ENCODE measurements at places on chromosomes 13 and 19. TPM values are rescaled to one million over a fixed set of nuclear protein-coding genes. Genes with fewer than 3 reads are reported as not detected.

The SRRM5 gene
- 1.5 TPM for total RNA-seq

The ANKRD24 gene
- total RNA-seq = 0.69 TPM

The TEX101 gene
- total RNA-seq = not detected

The ZNF835 gene
- total RNA-seq = 3.1 TPM

The ITGBL1 gene
- total RNA-seq = not detected

The DPF1 gene
- total RNA-seq = 49.6 TPM

The OR7D2 gene
- total RNA-seq = 0.83 TPM

The NCAN gene
- 47.2 TPM for total RNA-seq

The GADD45B gene
- 7.4 TPM for total RNA-seq

The ZNF431 gene
- total RNA-seq = 7.9 TPM

The RNASEH2B gene
- total RNA-seq = 43.9 TPM

The LMTK3 gene
- 0.25 TPM for total RNA-seq

The KPTN gene
- 10.0 TPM for total RNA-seq

The IFI30 gene
- total RNA-seq = 3.6 TPM

The PLPP2 gene
- 2.3 TPM for total RNA-seq

The TMEM221 gene
- 0.31 TPM for total RNA-seq

The POSTN gene
- 0.50 TPM for total RNA-seq

The FGF22 gene
- 0.66 TPM for total RNA-seq

The PLIN5 gene
- 0.45 TPM for total RNA-seq

The ZNF578 gene
- total RNA-seq = 0.71 TPM

The ZNF491 gene
- total RNA-seq = 0.87 TPM

The ATP4A gene
- not detected for total RNA-seq

The OVOL3 gene
- not detected for total RNA-seq

The SMIM44 gene
- not detected for total RNA-seq

The TBC1D4 gene
- total RNA-seq = 5.3 TPM

Data from motor neuron (in vitro differentiated cells).